ENCODE measurements at places on chromosomes 6 and 20.

DNA sequence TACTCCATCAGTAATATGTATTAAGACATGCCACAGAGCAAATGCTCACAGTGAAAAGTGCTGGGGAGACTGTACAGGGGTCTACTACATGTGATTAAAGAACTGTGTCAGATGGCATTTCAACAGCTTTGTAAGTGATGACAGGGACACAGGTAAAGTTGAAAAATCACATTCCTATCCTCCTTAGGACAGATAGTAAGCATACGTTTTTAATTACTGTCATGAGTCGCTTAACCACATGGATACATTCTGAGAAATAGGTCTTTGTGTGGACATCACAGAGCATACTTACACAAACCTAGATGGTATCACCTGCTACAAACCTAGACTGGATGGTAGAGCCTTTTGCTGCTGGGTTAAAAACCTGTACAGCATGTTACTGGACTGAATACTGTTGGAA, 645.8 kb upstream of the AGPAT4 start:
- DNase-seq, result no peak

GRCh38 chr20:59583428-59584277, 20.7 kb upstream of the PHACTR3 start:
- DNase-seq, result no peak

DNA sequence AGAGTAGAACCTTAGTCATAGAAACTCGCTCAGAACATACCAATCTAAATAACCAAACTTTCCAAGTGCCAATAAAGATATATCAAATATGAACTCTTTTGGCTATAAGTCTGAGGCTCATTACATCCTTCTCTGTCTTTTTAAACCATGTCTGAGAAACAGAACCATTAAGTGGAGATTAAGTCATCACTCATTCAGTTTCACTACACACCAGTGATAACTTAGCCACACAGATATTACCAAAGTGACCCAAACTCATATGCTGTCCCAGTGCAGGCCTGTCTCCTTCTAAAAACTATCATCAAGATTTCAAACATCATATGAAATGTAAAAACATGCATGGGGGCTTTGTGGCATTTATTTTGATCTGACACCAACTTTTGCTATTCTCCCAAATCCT, 12.0 kb downstream of the GCLC start:
- DNase-seq, result no peak

GRCh38 chr20:51757226-51757625, 11.0 kb downstream of the ATP9A start:
- no peak for DNase-seq

DNA sequence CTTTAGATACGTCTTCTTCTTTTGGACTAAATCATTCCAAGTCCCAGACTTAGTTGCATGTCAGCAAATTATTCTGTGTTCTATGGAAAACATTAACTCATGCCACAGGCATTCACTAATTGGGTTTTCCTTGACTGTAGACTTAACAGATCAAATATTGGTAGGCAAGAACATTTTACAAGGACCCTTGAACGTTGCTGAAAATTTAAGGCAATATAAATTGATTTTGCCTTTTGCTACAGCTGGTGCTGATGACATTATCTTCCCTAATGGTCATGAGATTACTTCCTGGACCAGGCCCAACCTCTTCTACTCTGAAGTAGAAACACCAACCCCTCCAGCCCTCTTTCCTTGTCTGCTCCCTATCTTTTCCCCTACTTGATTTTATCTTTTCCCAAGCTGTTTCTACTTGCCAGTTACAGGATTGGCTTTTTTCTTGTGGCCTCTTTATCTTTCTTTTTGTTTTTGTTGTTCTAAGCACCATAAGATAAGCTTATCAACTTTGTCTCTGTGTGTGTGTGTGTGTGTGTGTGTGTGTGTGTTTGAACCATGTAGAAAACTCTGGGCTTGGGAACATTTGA, 514.0 kb upstream of the SOX4 start:
- no peak for DNase-seq

DNA sequence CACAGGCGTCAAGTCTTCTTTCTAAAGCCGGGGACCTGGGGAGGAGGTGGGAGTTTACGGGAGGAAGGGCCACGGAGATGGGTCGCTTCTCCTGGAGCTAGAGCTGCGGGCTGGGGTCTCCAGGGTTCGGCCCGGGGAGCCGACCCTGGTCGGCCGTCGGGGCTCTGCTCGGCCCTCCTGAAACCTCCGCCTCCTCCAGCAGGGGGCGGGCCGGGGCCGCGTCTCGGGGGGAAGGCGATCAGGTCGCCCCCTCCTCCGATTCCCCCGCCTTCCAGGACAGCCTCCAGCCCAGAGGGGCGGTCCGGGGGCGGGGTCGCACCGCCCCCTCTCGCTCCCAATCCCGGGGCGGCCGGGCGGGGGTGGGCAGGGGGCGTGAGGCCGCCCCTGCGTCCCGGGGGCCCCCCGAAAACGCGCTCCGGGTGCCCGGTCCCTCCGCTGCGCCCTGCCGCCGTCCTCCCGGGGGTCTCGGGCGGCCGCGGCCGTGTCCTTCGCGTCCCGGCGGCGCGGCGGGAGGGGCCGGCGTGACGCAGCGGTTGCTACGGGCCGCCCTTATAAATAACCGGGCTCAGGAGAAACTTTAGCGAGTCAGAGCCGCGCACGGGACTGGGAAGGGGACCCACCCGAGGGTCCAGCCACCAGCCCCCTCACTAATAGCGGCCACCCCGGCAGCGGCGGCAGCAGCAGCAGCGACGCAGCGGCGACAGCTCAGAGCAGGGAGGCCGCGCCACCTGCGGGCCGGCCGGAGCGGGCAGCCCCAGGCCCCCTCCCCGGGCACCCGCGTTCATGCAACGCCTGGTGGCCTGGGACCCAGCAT, at the start of gene CEBPB:
CEBPB (plus strand) TSS at position 580 of the 814 bp plus-strand sequence; CDS start at position 784, 204 bp downstream.
- peak; percentile 82 for DNase-seq

GRCh38 chr6:83844170-83844569, 9.0 kb upstream of the RIPPLY2 start:
- DNase-seq, result no peak

GRCh38 chr6:21827425-21828202, 234.1 kb downstream of the SOX4 start:
- DNase-seq, result no peak

- no peak for DNase-seq
Measured at GRCh38 chr6:31350196-31351032, 6.6 kb downstream of the HLA-B start.

- peak; percentile 54 for DNase-seq
Measured at GRCh38 chr20:49888212-49889000, 26.9 kb downstream of the SPATA2 start.

DNA sequence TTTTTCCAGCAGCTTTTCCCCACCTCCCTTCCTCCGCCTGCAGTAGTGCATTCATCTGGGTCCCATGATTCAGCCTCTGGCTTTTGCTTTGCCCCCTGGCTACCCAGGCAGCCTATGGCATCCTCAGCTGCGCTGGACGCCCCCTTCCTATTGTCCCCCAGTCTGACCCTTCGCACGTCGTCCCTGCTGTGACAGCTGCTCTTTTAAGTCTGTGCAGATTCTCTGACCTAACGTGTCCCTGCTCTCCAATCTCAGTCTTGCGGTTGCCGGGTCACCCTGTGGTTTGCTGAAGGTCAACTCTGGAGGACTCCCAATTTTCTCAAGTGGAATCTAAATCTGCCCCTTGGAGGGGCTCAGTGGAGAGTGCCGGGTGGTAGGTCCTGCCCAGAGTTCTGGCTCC, 294.3 kb downstream of the CDC5L start:
- no peak for DNase-seq

GRCh38 chr6:111899531-111899930, 26.3 kb upstream of the FYN start:
- DNase-seq, result no peak

Measured in stimulated activated CD4-positive, alpha-beta T cell treated with anti-CD3 and anti-CD28 coated beads, Interleukin-2, amount 100 ng/mL, for 48 hours (primary cell).